ENCODE measurements at places on chromosomes 16 and 17.

GRCh38 chr16:71480956-71481355 lies 8.2 kb downstream of the ZNF19 start:
- no peak for DNase-seq

GRCh38 chr17:82860606-82861392 lies 21.0 kb upstream of the ZNF750 start:
- no peak for DNase-seq

DNA sequence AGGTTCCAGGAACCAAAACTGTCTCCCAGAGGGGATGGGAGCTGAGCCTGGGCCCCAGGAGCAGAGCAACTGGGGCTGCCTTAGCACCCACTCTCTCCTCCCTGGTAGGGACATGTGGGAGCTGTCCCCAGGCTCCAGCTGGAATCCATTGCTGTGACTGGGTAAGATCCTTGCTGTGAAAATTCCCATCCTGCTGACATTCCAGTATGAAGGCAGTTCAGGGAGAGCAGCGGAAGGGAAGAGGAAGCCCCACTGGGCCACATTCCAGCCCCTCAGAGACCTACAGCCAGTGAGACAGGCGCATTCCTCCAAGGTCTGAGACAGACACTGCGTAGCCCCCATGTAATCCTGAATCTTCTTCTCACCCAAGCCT lies 24.2 kb downstream of the MYO18A start:
- DNase-seq = peak; percentile 89

DNA sequence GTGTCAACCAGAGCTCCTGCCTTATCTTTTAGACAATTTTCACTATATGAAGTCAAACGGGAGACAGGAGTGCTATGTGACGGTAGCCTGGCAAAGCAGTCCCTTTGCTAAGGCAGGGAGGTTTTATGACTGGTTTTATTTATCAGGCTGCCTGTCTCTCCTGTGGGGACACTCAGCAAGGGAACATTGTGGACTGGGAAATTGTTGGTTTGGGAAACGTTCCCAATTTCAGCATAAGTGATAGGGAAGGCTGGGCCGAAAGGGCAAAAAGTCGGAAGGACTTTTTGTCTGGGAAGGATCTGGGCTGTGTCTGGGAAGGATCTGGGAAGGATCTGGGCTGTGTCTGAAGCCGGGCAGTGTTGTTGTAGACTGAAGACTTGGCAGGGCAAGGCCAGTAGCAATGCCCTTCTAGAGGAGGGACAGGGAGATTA lies 211.2 kb downstream of the PARN start:
- DNase-seq = no peak

DNA sequence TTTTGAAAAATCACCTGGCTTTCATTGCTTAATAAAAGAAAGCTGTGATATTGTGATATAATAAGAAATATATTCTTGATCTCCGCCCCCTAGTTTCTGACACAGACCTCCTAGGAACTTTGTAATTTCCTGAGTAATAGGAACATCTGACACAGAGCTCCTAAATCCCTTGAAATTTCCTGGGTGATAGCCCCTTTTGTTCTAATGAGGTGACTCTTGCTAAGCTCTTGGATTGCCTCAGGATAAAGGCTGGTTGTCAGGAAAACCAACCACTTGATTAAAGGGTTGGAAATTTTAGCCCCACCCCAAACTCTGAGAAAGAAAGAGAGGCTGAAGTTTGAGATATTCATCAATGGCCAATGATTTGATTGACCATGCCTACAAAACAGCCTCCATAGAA lies 326.4 kb upstream of the KIF2B start:
- DNase-seq = no peak

GRCh38 chr17:9878786-9879525 lies 26.1 kb downstream of the RCVRN start:
- peak; percentile 58 for DNase-seq

- DNase-seq = peak; percentile 37
These were observed 74.0 kb downstream of the SEC14L1 start for GRCh38 chr17:77214743-77215142.

- no peak for DNase-seq
These were observed 4.7 kb downstream of the CACNG5 start for GRCh38 chr17:66839616-66840015.

DNA sequence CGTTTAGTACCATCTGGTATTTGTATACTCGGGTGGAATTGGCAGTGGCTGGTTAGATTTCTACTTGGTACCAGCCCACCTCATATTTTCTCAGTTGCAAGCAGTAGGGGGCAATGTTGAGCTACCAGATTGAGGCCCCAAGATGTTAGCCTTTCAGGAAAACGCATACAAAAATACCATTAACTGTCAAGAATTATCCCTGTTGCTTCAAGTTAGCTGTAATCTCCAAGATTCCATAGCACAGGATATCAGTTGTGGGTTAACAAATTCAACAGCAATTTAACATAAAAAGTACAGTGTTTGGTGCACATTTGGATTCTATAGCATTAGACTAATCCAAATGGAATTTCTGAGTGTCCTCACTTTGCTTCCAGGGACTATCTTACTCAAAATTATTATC lies 188.2 kb downstream of the FTO start:
- DNase-seq = peak; percentile 89

GRCh38 chr16:12617401-12617819 lies 186.3 kb downstream of the CPPED1 start:
- DNase-seq = no peak

- DNase-seq = no peak
These were observed 51.0 kb upstream of the TMEM97 start for GRCh38 chr17:28267720-28268609.

DNA sequence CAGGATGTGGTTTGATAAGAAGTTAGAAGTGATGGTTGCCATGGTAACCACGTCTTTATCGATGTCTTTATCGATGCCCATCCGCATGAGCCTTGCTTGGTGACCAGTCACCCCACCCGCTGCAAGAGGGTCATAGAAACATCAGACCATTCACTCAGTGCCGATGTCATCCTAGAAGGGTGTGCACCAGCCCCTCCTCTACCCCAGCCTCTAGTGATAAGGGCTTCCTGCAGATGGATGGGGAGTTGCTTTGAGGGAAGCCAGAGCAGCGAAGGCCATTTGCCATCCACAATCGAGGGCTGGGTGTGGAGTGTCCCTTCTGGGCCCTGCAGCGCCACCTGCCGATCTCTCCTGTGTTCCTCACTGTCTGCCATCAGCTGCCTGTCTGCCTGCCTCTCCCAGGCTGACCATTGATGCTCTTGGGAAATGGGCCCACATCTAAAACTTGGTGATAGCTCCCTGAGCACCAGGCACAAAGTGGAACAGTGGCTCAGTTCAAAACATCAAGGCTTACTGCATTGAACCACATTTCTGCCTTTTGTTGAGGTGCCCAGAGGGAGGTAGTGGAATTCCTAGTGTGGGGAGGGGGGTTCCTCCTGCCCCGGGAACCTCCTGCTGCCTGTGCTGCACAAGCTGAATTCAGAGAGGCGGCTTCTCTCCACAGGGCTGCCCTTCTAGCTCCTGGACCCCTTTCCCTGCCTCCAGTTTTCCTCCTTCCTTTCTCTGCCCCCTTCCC lies 8.9 kb downstream of the CALB2 start:
- peak; percentile 13 for DNase-seq

DNA sequence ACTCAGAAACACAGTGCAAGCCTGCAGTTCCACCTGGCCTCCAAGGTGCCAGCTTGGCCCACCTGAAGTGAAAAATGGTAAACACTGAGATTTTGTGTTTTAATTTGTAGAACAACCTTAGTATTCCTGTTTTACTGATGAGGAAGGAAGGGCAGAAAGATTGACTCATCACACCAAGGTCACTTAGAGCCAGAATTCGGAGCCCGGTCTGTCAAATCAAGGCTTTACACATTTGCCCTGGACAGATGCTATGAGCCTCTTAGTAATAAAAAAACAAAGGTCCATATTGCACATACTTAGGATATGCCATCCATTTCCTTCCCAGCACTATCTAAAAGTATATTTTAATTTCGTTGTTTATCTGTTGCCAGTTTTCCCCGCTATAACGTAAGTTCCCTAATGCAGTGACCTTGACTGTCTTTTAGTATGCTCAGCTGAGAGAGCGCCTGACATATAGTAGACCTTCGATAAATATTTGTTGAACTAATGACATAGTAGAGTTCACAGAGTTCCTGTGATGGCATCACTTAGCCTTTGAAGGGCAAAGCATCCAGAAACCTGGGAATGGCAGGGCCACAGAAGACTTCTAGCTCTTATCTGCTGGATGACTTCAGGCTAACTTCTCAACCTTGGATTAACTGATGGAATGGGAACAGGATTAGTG lies 7.2 kb upstream of the TBKBP1 start:
- DNase-seq = no peak

- DNase-seq = no peak
These were observed 20.5 kb downstream of the CNGB1 start for GRCh38 chr16:57950382-57950781.

DNA sequence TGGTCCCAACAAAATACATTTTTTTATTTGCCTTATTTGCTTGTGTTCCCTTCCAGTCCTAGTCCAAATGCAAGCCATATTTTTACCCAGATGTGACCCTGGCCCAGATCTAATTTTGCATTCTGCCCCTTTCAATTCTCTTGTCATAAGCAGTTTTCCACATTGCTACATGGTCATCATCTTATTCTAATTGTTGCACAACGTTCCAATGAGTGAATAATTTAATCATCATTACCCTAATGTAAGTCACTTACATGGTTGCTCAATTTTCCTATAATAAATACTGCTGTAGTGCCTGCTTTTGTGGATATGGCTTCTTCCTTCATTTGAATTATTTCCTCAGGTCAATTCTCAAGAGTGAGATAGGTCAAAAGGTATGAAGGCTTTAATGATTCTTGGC lies 12.8 kb downstream of the RSAD1 start:
- no peak for DNase-seq

DNA sequence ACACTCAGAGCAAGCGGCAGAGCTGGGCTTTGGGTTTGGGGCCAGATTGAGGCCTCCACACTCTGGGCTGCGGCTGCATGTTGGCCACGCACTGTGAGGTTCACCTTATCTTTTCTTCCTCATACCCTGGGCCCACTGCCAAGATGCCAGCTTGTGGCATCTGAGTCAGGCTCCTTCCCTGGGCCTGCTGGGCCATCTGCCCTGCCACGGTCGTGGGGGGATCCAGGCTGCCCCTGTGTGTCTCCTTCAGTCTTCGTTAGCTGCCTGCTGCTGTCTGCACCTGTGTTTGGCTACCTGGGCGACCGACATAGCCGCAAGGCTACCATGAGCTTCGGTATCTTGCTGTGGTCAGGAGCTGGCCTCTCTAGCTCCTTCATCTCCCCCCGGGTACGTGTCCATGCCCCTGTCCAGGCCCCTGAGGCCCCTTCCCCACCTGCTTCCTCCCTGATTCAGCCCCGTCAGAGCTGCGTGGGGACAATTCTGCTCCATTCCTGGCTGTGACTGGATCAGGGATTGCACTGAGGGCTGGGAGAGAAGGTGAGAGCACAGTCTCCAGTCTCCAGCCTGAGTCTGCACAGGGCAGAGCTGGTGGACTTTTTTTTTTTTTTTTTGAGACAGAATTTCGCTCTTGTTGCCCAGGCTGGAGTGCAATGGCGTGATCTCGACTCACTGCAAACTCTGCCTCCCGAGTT lies 11.2 kb downstream of the SPNS3 start:
- DNase-seq = no peak

DNA sequence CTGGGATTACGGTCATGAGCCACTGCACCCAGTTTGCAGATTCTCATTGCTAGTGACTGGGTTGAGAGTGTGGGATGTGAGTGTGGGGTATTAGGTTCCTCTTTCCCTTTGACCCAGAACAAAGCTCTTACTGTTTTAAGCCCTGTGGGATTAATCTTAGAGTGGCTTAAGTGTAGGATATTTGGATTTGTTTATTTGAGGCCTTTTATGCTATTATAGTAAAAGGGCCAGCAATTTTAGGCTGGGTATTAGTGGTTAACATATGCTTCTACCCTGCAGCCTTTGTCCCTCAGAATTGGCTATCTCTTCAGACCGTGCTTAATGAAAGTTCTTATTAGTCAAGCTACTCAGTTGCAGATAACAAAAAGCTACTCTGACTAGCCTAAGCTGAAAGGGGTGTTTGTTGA lies 3.2 kb downstream of the SGF29 start:
- no peak for DNase-seq

DNA sequence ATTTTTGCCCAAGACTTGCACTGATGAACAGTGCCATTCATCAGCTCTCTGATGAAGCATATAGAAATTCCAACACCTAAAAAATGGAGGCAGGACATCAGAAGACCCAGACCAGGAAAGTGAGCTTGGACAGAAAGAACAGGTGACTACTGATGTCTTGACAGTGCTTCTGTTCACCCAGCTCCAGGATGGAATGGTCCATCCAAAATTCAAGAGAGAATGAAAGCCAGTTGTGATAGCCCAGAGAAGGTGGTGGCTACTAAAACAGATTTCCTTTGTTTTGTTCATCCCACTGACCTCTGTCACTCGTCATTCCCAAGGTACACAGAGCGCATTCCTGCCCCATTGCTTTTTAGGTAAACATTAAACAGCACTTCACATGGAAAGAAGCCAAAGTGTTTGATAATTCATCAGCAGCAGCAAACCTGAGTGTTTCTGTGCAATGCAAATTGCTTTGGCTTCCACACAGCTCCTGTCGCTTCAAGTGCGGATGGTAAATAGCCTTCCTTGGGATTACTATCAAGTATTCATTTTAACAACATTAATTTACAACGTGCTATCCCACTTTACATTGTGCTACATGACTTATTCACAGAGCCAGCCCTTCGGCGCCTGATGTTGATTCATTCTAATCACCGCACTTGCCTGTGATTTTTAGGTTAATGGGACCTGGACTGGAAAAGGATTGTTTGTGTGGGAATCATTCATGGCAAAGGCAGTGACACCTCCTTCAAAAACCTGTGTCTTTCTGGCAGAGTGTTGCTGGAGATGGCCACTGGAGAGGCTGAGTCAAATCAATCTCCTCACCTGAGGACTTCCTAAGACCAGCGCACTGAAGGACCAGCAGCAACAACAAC lies 65.1 kb upstream of the TOX3 start:
- no peak for DNase-seq

- no peak for DNase-seq
These were observed 253.6 kb downstream of the CDH13 start for GRCh38 chr16:82880346-82880745.

DNA sequence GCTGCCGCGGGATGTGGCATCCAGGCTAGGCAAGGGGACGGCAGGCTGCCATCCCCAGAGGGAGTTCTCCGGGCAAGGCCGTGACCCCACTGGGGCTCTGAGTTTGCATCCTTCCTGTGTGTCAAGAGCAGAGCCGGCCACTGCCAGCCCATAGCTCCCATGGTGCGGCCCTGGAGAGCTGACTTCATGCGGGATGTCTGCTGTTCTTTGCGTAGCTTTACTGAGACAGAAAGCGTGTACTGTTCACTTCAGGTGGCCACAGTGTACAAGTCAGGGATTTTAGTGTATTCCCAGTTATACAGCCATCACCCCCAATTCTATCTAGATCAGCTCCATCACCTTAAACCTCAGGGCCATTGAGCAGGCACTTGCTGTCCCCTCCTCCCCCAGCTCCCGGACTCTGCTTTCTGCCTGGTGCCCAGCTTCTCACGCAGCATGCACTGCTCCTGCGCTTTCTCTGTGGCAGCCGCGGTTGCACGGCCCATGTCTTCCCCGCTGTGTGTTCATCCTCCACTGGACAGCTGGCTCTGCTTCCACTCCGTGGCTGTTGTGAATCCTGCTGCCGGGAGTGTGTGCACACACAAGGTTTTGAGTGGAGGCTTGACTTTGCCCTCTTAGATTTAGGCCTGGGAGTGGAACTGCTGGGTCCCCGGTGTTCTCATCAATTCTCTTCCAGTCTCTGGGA lies 71.2 kb downstream of the KLHDC4 start:
- DNase-seq = no peak

GRCh38 chr17:28982131-28982793 lies 23.6 kb downstream of the SEZ6 start:
- peak; percentile 28 for DNase-seq

Measured in fibroblast of skin of right quadriceps (primary cell).